ENCODE measurements at places on chromosomes 16 and 17.

DNA sequence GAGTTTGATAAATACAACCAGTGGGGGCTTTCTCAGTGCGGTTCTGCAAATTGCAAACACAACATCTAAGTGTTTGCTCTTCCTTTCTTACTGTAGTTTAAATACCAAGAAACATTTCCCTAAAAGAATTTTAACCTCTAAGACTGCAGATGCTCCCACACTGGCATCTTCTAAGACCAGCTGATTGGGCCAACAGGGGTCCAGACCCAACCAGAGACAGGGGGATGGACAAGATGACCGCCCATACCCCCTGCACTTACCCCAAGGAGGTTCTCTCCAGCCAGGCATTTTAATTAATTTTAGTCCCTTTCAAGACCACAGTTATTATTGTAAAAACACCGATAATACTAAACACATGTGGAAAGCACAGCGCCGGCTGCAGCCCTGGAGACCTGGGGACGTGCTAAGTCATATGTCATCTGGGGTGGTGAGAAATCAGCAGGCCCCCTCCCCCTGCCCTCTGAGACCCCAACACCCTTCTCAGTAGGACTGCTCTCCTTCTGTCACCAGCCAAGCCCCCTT lies 242.3 kb downstream of the SOX9 start:
- no peak for DNase-seq

DNA sequence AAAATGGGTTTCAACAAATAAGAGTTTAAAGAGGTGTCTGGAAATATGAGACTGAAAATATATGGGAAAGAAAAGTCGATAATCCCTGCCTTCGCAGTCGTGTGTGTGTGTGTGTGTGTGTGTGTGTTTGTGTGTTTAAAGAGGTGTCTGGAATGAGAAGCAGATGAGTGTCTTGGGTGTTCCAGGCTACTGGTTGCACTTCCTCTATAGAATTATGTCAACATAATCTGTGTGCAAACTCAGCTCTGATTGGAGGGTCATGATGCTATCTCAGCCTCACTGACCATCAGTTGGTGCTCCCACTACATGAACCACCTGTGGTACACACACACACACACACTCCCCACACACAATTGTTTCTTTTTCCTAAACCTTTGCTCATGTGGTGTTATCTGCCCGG lies 347.3 kb downstream of the NPIPA8 start:
- DNase-seq, result no peak

- DNase-seq, result no peak
These were observed 1276.1 kb upstream of the CDH8 start for GRCh38 chr16:63312346-63312745.

DNA sequence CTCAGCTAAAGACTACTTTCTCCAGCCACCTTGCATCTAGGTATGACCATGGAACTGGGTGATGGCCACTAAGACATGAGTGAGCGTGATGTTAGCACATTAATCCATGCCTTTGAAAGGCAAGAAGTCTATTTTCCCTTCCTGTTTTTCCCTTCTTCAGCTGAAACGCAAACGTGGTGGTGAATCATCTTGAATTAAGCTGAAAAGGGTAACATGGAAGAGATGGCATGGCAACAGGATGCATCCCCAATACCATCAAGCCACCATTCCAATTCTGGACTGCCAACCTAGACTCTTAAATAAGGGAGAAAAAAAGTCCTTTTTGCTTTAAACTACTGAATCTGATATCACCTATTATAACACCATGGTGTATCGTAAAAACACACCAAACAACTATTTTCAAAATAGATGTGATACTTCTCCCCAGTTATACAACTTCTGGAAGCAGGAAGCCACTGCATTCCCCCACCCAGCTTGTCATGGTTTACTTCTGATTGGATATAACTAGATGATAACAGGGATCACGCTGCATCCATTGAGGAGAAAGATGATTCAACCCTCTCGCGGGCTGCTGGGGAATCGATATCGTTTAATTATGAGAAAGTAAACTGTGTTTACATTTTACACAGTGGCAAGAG lies 368.6 kb downstream of the CDH13 start:
- DNase-seq, result no peak
